Regular cardiac myocyte (primary cell): ENCODE measurements at places on chromosomes 16 and 17. TPM values are rescaled to one million over a fixed set of nuclear protein-coding genes. Genes with fewer than 3 reads are reported as not detected.

The CLCN7 gene
- total RNA-seq, result 50.6 and 80.9 TPM in 2 replicates

The ITGB3 gene
- total RNA-seq, result 81.9 and 95.3 TPM in 2 replicates

The RCVRN gene
- not detected in 2 replicates for total RNA-seq

The KRTAP4-4 gene
- total RNA-seq, result not detected in 2 replicates

The NKD1 gene
- under 0.01 TPM in 1 of 2 replicates, not detected in the other for total RNA-seq

The PLEKHH3 gene
- 10.7 and 11.6 TPM in 2 replicates for total RNA-seq

The UNC45B gene
- total RNA-seq, result not detected in 2 replicates

The RNF43 gene
- total RNA-seq, result under 0.01 and 0.28 TPM in 2 replicates

The KIF2B gene
- total RNA-seq, result not detected in 2 replicates

The IKZF3 gene
- total RNA-seq, result under 0.01 TPM in 1 of 2 replicates, not detected in the other

The SAMD14 gene
- 1.5 and 3.7 TPM in 2 replicates for total RNA-seq

The HBA1 gene
- total RNA-seq, result not detected in 2 replicates

The GP2 gene
- not detected in 2 replicates for total RNA-seq

The BCL6B gene
- total RNA-seq, result 0.19 and 0.56 TPM in 2 replicates

The KRT24 gene
- total RNA-seq, result not detected in 2 replicates

The CCR7 gene
- total RNA-seq, result under 0.01 and 0.28 TPM in 2 replicates

The KRTAP4-6 gene
- total RNA-seq, result not detected in 2 replicates

The TEKT1 gene
- not detected in 2 replicates for total RNA-seq

The FBXO39 gene
- total RNA-seq, result under 0.01 and 0.56 TPM in 2 replicates

The KRTAP17-1 gene
- not detected in 2 replicates for total RNA-seq

The ENKD1 gene
- total RNA-seq, result 13.2 and 17.8 TPM in 2 replicates

The OR1A1 gene
- total RNA-seq, result not detected in 2 replicates

The KRTAP2-2 gene
- not detected in 2 replicates for total RNA-seq

The ZFP3 gene
- total RNA-seq, result 1.7 and 2.0 TPM in 2 replicates
